Nasal cavity respiratory epithelium epithelial cell of viscerocranial mucosa (primary cell): ENCODE measurements at places on chromosomes 3 and 15. TPM values are rescaled to one million over a fixed set of nuclear protein-coding genes. Genes with fewer than 3 reads are reported as not detected.

Gene CLDN11
- 0.34 and 0.43 TPM in 2 replicates for total RNA-seq

Gene SYNPR
- total RNA-seq: not detected in 2 replicates

Gene MORC1
- not detected in 2 replicates for total RNA-seq

Gene FBXL2
- total RNA-seq: 7.2 and 20.6 TPM in 2 replicates

Gene CHRM5
- not detected in 2 replicates for total RNA-seq

Gene MESP2
- 0.21 and 0.34 TPM in 2 replicates for total RNA-seq

Gene SPINK8
- total RNA-seq: not detected in 2 replicates

Gene LPCAT4
- 4.8 and 9.9 TPM in 2 replicates for total RNA-seq

Gene FBXW12
- total RNA-seq: not detected in 2 replicates

Gene MON1A
- 17.1 TPM in 2 replicates for total RNA-seq

Gene CCR9
- not detected in 2 replicates for total RNA-seq

Gene GPR160
- total RNA-seq: 0.64 and 1.0 TPM in 2 replicates

Gene GOLGA6L7
- total RNA-seq: not detected in 2 replicates

Gene HDC
- under 0.01 TPM in 1 of 2 replicates, not detected in the other for total RNA-seq

Gene GHRL
- not detected in 2 replicates for total RNA-seq

Gene CLRN1
- total RNA-seq: not detected in 2 replicates

Gene FBXO22
- 80.3 and 99.2 TPM in 2 replicates for total RNA-seq

Gene DNAJB8
- not detected in 2 replicates for total RNA-seq

Gene CPLX3
- total RNA-seq: not detected in 2 replicates

Gene DUOX1
- total RNA-seq: 26.7 and 48.0 TPM in 2 replicates

Gene CLPX
- total RNA-seq: 62.2 and 88.3 TPM in 2 replicates

Gene SLC22A13
- total RNA-seq: 0.34 and 0.43 TPM in 2 replicates

Gene ARID3B
- 5.5 and 8.6 TPM in 2 replicates for total RNA-seq

Gene CD80
- total RNA-seq: not detected in 2 replicates

Gene CILP
- under 0.01 and 0.07 TPM in 2 replicates for total RNA-seq

Gene TRAK1
- 42.0 and 91.3 TPM in 2 replicates for total RNA-seq

Gene ADCY5
- not detected in 2 replicates for total RNA-seq

Gene ASB14
- total RNA-seq: not detected in 2 replicates

Gene GRIP2
- under 0.01 and 0.07 TPM in 2 replicates for total RNA-seq

Gene RTP4
- under 0.01 and 1.1 TPM in 2 replicates for total RNA-seq

Gene LRRC3B
- not detected in 2 replicates for total RNA-seq

Gene IMPG2
- total RNA-seq: under 0.01 and 0.14 TPM in 2 replicates
